Heart left ventricle (tissue), 16 donors: ENCODE measurements at places on chromosomes 1 and 21. TPM values are rescaled to one million over a fixed set of nuclear protein-coding genes. Genes with fewer than 3 reads are reported as not detected.

GRCh38 chr1:194917769-194918168 is 1690.5 kb downstream of the KCNT2 start:
- no peak for DNase-seq

DNA sequence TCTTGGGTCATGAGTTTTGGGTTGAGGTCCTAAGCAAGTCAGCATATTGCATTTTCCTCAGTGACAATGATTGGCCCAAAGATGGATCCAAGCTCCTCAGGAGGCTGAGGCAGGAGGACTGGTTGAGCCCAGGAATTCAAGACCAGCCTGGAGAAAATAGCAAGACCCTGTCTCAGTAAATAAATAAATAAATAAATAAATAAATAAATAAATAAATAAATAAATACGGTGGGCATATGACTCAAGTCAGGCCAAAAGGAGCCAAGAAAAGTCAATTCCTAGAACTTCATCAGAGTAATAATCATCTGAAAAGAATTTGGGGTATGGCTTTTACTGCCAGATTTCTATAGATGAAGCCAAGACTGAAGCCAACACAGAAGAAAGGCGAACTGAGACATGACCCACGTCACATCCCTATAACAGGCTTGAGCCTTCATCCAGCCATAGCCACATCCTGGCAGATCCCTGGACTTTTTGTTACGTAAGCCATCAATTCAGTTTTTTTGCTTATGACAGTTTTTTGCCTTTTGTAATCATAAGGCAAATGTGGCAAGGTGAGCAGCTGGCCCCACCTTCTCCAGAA is 88.5 kb upstream of the NFASC start:
- no peak for DNase-seq

GRCh38 chr1:145962157-145963102 is 1.9 kb downstream of the ANKRD34A start:
- peak; percentile 76 for DNase-seq

DNA sequence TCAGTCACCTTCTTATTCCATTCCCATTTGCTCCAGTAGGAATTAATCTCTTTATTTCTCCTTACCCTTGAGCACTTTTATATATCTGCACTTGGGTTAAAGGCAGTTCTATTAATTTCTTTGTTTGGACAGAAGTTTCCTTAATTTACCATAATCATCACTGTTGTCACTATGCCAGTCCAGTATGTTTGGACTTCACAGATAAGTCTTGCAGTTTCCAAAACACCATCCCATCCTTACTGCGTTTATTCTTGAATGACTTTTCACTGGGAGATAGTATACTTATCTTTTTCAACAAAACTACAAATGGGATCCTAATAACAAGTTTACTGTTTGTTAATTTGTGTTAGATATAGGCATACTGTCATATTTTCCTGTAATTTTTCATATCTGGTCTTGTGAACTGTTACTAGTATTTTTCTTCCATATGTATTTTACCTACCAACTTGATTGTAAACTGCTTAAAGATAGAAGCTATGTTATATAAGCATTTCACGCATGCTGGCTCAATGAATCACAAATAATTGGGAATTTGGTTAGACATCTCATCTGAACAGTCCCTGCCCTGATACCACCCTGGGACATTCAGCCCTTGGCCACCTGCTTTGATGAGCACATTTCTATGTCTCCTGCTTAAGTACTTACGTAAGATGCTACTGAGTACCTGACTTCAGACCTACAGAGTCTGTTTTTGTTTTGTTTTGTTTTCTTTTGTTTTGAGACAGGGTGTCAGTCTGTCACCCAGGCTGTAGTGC is 78.2 kb downstream of the OLFML2B start:
- no peak for DNase-seq

DNA sequence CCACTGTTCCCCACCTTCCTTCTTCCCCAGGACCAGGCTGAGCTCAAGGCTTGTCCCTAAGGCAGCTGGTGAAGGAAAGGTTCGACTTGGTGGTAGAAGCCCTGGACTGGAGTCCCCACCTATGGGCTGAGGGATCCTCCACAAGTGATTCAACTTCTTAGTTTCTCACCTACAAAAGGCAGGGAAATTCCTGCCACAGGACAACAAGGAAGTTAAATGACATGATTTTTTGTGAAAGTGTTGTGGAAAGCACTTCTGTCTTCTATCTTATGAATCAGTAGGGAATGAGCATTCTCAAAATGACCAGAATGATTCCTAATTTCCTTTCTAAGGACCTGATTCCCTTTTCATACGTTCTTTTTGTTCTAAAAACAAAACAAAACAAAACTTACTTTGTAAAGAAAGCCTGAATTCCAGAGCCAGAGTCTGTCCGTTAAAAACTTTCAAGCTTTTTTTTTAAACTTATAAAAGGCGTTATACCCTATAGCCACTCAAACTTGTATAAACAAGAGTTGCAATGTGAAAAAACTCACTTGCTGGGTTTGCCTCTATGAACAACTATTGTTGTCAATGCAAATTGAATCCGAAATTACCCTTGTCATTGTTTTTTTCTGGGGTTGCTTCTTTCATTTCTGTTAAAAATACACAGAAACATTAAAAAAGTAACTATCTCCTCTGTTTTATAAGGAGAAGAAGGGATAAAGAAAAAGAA is 12.2 kb downstream of the KCNJ15 start:
- no peak for DNase-seq

GRCh38 chr1:161098210-161099068 is at the start of gene KLHDC9:
TSS of gene KLHDC9 (plus strand) at chr1:161098361. CDS start at chr1:161098536, 175 bp downstream.
- peak; percentile 84 for DNase-seq

DNA sequence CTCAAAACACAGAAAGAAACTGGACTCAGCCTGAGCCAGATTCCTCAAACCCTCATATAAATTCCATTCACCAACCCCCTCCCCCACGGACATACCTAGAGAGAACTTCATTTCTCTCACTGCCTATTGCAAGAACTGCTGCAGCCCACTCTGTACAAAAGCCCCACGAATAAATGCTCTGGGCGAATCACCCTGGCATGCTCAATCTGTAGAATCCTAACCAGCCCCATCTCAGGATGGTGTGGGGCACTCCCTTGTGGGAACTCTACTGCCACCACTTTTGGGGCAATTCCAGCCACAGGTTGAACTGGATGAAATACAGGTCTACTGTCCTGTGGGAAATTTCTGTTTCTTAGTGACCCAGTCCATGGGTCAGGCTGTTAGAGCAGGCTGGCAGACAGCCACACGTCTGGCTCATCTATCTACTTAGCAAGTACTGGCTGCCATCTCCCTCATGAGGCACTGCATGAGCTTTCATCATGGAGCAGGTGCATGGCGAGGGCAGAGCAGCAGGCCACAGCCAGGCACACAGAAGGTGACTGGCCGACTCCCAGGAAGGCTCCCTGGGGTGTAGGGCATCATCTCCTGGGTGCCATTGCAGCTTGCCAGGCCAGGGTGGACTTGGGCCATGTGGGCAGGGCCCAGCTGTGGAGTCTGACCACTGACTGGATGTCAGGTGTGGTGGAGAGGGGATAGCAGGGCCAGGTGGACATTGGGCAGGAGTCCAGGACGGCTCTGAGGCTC is 1.6 kb upstream of the C1orf35 start:
- no peak for DNase-seq

GRCh38 chr1:234214911-234215892 is 158.1 kb upstream of the COA6 start:
- DNase-seq = no peak

DNA sequence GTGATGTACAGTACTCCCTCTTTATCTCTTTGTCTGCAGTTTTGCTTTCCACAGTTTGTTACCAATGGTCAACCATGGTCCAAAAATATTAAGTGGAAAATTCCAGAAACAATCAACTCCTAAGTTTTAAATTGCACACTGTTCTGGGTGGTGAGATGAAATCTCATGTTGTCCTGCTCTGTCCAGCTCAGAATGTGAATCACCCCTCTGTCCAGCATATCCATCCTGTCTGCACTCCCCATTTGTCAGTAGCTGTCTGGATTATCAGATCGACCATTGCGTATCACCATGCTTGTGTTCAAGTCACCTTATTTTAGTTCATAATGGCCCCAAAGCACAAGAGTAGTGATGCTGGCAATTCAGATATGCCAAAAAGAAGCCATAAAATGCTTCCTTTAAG is 118.2 kb upstream of the PDE4B start:
- no peak for DNase-seq

- DNase-seq = no peak
Observed at GRCh38 chr1:112583366-112583765, 35.6 kb downstream of the ST7L start.

- DNase-seq = no peak
Observed at GRCh38 chr1:12276225-12276624, 46.4 kb downstream of the VPS13D start.

- DNase-seq = no peak
Observed at GRCh38 chr1:210910020-210910575, 223.8 kb downstream of the KCNH1 start.

DNA sequence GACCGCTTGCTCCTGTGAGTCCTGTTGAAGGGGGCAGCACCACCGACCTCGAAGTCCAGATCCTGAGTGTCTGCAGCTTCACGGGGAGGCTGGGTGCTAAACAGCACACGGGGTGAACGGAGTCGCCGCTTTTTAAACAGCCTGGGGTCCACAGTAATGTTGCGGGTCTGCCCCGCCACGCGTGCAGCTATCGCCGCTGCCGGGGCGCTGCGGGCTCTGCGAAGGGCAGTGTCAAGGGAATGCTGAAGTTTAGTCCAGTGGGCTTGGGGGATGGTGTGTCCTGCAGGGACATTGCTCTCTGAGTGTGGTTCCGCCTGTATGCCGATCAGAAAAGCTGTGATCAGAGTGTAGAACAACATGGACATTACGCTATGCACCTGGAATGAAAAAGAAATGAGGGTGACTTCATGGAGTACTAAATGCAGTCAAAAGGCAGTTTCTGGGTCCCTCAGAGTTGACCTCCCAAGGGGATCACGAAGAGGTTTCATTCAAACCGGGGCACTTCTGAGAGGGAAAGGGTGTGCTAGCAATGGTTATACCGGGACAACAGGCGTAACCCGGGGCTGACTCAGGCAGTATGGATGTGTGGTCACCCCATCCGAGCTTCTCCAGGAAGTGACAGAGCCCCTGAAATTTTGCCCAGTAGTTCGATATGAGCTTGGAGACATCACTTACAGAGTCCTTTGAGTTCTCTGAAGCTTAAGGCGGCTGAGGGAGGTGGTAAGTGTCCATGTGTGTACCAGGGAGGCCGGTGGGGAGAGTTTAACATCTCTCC is 51.4 kb downstream of the NGF start:
- DNase-seq = no peak

GRCh38 chr1:165536016-165536415 is 7.8 kb upstream of the LRRC52 start:
- DNase-seq = no peak

- DNase-seq = no peak
Observed at GRCh38 chr1:36864182-36864822, 170.0 kb downstream of the GRIK3 start.

- no peak for DNase-seq
Observed at GRCh38 chr1:77866296-77866695, 22.1 kb upstream of the NEXN start.

GRCh38 chr1:1529321-1529720 is 11.1 kb downstream of the TMEM240 start:
- DNase-seq = no peak

DNA sequence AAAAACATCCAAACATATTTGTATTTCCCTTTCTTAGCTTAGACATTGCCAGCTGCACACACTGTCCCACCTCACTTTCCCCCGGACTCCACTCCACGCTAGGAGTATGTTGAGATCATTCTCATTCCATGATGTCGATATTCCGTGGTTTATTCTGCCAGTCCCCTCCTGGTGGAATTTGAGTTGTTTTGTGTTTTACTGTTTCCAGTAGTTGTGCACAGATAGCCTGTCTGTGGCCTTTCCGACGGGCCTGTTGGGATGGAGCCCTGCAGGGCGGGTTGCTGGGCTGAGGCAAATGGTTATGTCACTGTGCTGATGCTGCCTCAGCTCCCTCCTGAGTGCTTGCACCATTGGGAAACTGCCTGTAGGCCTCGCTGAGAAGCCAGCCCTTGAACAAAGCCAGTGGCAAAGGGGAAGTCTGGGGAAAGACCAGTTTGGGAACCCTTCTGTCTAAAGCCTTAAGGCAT is 12.8 kb downstream of the TRAPPC10 start:
- peak; percentile 50 for DNase-seq

- DNase-seq = no peak
Observed at GRCh38 chr1:61446531-61446991, 278.4 kb downstream of the TM2D1 start.

DNA sequence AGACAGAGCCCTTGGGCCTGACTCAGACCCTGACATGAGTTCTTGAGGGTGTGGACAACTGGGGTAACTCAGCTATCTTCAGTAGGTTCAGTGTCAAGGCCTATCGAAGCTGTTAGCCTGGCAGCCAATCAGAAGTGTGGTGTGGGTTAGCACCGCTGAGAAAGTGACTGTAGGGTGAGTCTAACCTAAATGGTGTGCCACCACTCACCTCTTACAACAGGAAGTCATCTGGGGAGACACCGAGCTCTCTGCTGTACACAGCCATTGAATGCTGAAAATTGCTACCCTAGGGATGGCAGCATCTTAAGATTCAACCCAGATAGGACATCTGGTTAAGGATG is 44.6 kb downstream of the RASSF5 start:
- DNase-seq = no peak

DNA sequence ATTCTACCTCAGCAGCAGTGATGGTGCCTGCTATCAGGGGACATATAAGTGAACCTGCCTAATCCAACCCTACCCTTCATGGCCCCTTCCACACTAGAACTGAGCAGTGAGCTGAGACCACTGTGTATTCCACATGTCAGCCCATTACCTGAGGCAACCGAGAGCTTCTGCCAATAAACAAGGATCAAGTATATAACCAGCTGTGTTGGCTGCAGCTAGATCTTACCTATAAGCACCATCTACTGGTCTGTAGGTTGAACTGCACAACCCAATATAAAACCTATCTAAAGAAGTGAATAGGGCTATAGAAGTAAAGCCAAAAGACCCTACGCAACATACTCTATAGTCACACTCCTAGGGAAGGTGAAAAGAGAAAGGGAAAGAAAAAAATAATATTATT is 376.9 kb downstream of the HHIPL2 start:
- DNase-seq = no peak

The TNFRSF25 gene
- total RNA-seq = 6.4 TPM

The PSMB4 gene
- 212 TPM for total RNA-seq

The KLHDC8A gene
- not detected for total RNA-seq

The CNIH3 gene
- 0.86 TPM for total RNA-seq

The SPATA17 gene
- total RNA-seq = 0.45 TPM

The OR6N1 gene
- not detected for total RNA-seq

The GUCA2B gene
- not detected for total RNA-seq

The KCNQ4 gene
- total RNA-seq = 4.4 TPM

The XPR1 gene
- total RNA-seq = 93.0 TPM

The A3GALT2 gene
- not detected for total RNA-seq

The PKP1 gene
- not detected for total RNA-seq
